ENCODE measurements at places on chromosomes 4 and X. TPM values are rescaled to one million over a fixed set of nuclear protein-coding genes. Genes with fewer than 3 reads are reported as not detected.

DNA sequence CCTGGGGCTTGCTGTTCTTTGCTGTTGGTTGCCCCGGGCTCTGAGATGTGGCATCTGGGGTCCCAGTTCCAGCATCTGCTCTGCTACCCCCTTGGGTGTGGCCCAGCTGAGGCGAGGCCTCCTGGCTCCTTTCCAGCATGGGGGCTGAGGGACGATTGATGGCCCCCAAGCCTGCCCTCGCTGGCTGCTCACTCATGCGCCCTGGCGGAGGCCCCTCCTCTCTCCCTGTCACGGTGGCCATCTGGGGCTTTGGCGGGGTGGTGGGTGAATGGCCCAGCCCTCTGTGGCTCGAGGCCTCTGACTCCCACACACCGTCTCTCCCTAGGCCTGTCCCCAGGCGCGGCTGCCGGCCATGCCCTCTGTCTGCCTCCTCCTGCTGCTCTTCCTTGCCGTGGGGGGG lies 1.8 kb downstream of the PLXNA3 start:
- no peak overlapping the region for H3K27ac ChIP-seq
- peaks cover 2% of the 10 kb centered on the region for H3K27me3 ChIP-seq
- H3K4me1 ChIP-seq, result peaks cover 3% of the 10 kb centered on the region
- peak overlapping the region; percentile 31 for H3K4me3 ChIP-seq
- DNase-seq, result no peak

GRCh38 chrX:8897259-8897658 lies 96.1 kb upstream of the FAM9A start:
- H3K36me3 ChIP-seq, result no peaks in the 10 kb centered on the region
- no peaks in the 10 kb centered on the region for H3K4me1 ChIP-seq
- no peak overlapping the region for H3K4me3 ChIP-seq
- H3K27me3 ChIP-seq, result no peaks in the 10 kb centered on the region

DNA sequence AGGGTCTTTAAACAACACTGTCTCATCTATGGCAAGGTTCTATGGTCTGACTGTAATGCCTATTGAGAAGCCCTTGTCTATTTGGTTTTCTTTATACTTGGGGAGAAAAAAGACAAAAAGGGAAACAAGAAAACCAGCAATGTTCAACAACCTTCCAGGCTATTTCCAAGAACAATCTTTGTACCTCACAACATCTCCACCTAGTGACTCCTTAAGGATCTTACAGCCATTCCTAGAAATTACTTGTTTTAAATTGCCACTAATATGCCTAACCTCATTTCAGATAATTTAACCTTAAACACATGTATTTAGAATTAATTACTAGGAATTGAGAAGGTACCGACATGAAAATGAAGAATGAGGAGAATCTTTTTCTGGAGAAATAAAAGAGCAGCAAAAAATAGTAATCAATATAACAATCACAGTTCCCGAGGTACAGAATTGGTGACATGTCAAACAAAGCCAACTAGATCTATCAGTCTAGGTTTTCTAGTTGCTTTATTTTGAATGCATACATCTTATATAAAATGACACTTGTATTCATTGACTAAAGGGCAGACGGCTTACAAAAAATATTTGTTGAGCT lies 1.6 kb upstream of the RBM46 start:
- H3K36me3 ChIP-seq, result no peaks in the 10 kb centered on the region
- no peak for DNase-seq
- no peaks in the 10 kb centered on the region for H3K4me1 ChIP-seq
- H3K27ac ChIP-seq, result no peak overlapping the region
- no peak overlapping the region for H3K4me3 ChIP-seq

GRCh38 chr4:41258783-41259182 lies 2.1 kb downstream of the UCHL1 start:
- peak overlapping the region; percentile 91 for H3K27ac ChIP-seq
- peak; percentile 45 for DNase-seq
- peak overlapping the region; percentile 95 for H3K4me3 ChIP-seq
- H3K27me3 ChIP-seq, result peaks cover 2% of the 10 kb centered on the region
- H3K36me3 ChIP-seq, result peaks cover 31% of the 10 kb centered on the region
- peaks cover 25% of the 10 kb centered on the region for H3K4me1 ChIP-seq

DNA sequence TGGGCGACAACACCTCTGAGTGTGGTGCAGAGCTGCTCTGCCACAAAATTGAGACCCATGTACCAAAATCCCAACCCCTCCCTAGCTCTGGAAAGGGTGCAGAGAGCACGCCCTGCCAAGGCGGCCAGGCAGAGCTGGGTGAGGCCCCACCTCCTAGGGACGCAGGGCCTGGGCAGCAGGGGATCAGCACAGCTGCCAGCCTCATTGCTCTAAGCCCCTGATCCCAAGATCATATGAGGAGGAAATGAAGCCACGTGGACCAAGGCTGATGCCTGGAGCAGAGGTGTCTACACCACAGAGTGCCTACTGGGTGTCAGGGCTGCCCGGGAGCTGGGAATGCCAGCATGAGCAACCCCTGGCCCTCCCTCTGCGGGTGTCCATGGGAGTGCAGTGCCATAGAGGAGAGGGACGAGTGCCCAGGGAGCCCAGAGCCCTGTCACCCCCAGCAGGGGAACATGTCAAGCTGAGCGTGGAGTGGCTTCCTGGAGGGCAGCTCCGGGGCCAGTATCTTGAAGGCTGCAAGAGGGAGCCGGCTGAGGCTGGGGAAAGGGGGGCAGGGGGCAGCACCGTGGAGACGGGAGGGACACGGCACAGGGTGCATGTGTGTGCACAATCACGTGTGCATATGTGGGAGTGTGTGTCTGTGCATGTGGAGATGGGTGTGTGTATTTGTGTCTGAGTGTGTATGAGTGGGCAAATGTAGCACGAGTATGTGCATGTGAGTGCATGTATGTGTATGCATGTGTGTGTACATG lies 63.9 kb upstream of the PSAPL1 start:
- no peaks in the 10 kb centered on the region for H3K36me3 ChIP-seq
- no peak overlapping the region for H3K27ac ChIP-seq
- H3K4me1 ChIP-seq, result no peaks in the 10 kb centered on the region
- H3K27me3 ChIP-seq, result peaks cover 11% of the 10 kb centered on the region
- DNase-seq, result no peak

DNA sequence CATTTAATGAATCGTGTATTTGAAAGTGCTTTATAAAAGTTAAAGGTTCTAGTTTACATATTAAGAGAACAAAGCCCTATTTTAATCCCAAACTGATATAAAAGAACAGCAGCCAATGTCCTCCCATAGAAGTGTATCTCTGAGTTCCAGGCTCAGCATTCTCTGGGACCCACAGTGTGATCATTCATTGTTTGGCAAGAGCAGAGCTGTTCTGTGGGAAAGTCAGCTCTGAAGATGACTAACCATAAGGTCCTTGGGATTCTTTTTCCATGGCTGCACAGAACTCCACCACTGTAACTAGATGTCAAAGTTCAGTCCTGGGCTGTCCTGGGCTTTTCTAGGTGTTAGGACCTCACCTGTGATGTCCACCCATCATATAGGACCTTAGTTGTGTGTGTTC lies 157.0 kb upstream of the TLL1 start:
- H3K4me3 ChIP-seq, result no peak overlapping the region
- DNase-seq, result no peak
- peaks cover 6% of the 10 kb centered on the region for H3K4me1 ChIP-seq
- H3K27me3 ChIP-seq, result peaks cover 3% of the 10 kb centered on the region
- no peak overlapping the region for H3K27ac ChIP-seq

- no peaks in the 10 kb centered on the region for H3K4me1 ChIP-seq
- no peak overlapping the region for H3K27ac ChIP-seq
- H3K36me3 ChIP-seq, result no peaks in the 10 kb centered on the region
Observed at GRCh38 chrX:29687687-29688086, 527.7 kb upstream of the MAGEB2 start.

DNA sequence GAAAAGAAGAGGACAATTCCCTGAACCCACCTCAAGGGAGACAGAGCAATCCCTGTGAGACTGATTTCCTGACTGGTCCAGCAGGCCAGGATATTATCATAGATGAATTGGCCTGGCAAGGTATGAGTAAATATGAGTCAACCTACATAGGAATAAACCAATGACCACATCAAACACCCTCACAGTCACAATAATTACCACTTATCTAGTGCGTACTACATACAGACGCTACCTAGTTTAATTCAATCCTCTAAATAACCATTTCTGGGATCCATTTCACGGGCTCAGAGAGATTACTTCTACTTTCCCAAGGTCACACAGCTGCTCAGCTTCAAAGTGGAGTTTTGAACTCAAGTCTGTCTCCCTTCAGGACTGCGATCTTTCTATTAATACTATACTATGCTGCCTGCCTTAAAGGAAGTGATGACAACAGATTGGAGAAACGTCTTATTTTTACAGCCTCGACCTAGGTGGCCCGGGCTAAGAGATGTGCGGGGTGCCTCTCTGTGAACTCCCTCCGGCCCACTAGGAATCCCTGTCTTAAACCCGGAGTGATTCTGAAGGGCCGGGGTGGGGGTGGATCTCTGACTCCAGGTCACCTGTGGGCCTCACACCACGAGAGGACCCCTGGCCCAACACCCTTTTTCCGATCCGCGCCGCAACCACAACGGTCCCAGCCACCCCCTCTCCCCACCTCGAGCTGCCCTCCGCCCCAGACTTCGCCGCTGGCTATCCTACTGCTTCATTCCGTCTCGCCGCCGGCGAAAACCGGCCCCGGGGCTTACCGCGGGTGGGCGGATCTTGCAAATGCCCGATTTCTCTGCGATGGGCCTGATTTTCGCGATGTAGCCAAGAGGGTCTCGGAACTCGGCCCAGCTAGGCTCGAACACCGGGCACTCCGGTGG lies 800 bp downstream of the KDM5C start:
- peak overlapping the region; percentile 99 for H3K27ac ChIP-seq
- H3K4me1 ChIP-seq, result peaks cover 34% of the 10 kb centered on the region
- no peaks in the 10 kb centered on the region for H3K27me3 ChIP-seq
- no peak for DNase-seq

- H3K27ac ChIP-seq, result no peak overlapping the region
- H3K4me3 ChIP-seq, result no peak overlapping the region
- DNase-seq, result no peak
- peaks cover 9% of the 10 kb centered on the region for H3K27me3 ChIP-seq
Observed at GRCh38 chr4:6960628-6961412, 51.2 kb downstream of the TBC1D14 start.

GRCh38 chr4:109025471-109026076 lies 262.7 kb upstream of the ETNPPL start:
- no peak for DNase-seq
- H3K4me1 ChIP-seq, result no peaks in the 10 kb centered on the region
- H3K4me3 ChIP-seq, result no peak overlapping the region
- H3K36me3 ChIP-seq, result peaks cover 7% of the 10 kb centered on the region

- H3K27me3 ChIP-seq, result peaks cover 37% of the 10 kb centered on the region
- H3K4me1 ChIP-seq, result peaks cover 38% of the 10 kb centered on the region
- DNase-seq, result peak; percentile 47
- no peak overlapping the region for H3K27ac ChIP-seq
Observed at GRCh38 chr4:190020790-190021717, 6.0 kb downstream of the FRG2 start.

DNA sequence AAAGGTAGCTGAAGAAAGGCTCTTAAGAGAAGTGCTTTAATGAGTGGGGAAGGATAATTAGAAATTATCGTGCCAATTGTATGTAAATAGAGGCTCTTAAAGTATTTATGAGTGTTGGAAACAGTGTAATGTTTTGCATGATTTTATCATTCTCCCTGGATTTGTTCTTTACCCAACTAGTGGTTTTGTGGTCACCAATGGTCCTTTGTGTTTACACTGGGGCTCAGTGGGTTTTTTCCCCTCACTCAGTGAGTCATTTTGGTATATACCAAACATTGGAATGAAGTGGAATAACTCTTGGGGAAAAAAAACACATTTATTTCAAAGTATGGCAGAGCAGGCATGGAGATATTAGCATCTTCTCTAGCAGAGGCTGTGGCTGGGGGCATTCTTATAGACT lies 20.8 kb upstream of the LGI2 start:
- H3K27ac ChIP-seq, result no peak overlapping the region
- DNase-seq, result no peak
- H3K27me3 ChIP-seq, result peaks cover 1% of the 10 kb centered on the region
- peaks cover 6% of the 10 kb centered on the region for H3K4me1 ChIP-seq
- peaks cover 5% of the 10 kb centered on the region for H3K36me3 ChIP-seq

DNA sequence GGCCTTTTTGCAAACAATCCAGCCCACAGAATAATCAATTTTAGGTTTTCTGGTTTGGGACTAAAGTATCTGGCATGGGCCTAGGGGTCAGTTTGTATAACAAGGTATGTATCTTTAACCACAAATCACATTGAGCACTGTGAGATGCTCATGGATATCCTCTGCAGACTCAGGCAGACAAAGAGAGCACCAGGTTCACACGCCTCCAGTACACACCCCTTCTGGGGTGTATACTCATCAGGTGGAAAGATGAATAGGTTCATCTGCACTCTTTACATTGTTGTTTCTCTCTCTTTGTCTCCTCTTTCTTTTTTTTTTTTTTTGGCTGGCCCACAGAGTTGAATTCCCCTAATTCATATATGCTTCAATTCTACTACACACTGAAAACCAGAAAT lies 21.1 kb downstream of the TEC start:
- H3K4me1 ChIP-seq, result no peaks in the 10 kb centered on the region
- no peaks in the 10 kb centered on the region for H3K36me3 ChIP-seq
- H3K4me3 ChIP-seq, result no peak overlapping the region
- peaks cover 3% of the 10 kb centered on the region for H3K27me3 ChIP-seq

- H3K27ac ChIP-seq, result no peak overlapping the region
- no peak overlapping the region for H3K4me3 ChIP-seq
- no peaks in the 10 kb centered on the region for H3K4me1 ChIP-seq
Observed at GRCh38 chrX:150486011-150486410, 82.4 kb upstream of the MTM1 start.

GRCh38 chr4:169338241-169338640 lies 67.5 kb upstream of the SH3RF1 start:
- H3K4me1 ChIP-seq, result peaks cover 6% of the 10 kb centered on the region
- H3K4me3 ChIP-seq, result no peak overlapping the region
- peaks cover 4% of the 10 kb centered on the region for H3K36me3 ChIP-seq
- no peak for DNase-seq

GRCh38 chr4:62209757-62210485 lies 1009.8 kb downstream of the ADGRL3 start:
- no peaks in the 10 kb centered on the region for H3K36me3 ChIP-seq
- no peak for DNase-seq
- no peak overlapping the region for H3K4me3 ChIP-seq
- no peak overlapping the region for H3K27ac ChIP-seq
- peaks cover 2% of the 10 kb centered on the region for H3K4me1 ChIP-seq

DNA sequence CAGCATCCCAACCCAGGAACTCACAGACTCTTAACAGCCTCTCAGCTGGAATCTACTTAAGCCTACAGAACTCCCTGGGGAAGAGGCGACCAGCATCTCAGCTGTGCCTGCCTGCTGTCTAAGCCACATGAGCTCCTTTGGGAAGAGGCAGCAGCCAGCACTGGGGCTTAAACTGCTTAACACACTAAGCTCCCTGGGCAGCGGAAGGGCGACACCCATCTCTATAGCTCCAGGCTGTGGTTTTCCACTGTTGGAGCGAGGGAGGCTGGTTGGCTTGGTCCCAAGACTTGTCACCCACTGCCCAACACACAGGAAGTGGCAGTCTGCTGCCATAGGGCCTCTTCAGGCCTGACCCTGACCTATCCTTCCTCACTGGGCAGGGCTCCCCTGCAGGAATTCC lies 1544.1 kb upstream of the ADGRL3 start:
- no peaks in the 10 kb centered on the region for H3K27me3 ChIP-seq
- H3K27ac ChIP-seq, result no peak overlapping the region
- DNase-seq, result no peak
- no peak overlapping the region for H3K4me3 ChIP-seq

SLC7A11 gene
- total RNA-seq, result 5.1 TPM

DAPP1 gene
- not detected for total RNA-seq

ENPEP gene
- total RNA-seq, result 3.5 TPM

GAGE12F gene
- total RNA-seq, result not detected

Data from endothelial cell (in vitro differentiated cells).